ENCODE measurements at places on chromosomes 4 and X.

- H3K27ac ChIP-seq, result peak overlapping the region; percentile 76
- H3K4me1 ChIP-seq, result peaks cover 32% of the 10 kb centered on the region
- H3K36me3 ChIP-seq, result no peaks in the 10 kb centered on the region
- no peak overlapping the region for H3K4me3 ChIP-seq
- DNase-seq, result no peak
- H3K27me3 ChIP-seq, result no peaks in the 10 kb centered on the region
Observed at GRCh38 chr4:6892190-6892908, 17.3 kb upstream of the TBC1D14 start.

DNA sequence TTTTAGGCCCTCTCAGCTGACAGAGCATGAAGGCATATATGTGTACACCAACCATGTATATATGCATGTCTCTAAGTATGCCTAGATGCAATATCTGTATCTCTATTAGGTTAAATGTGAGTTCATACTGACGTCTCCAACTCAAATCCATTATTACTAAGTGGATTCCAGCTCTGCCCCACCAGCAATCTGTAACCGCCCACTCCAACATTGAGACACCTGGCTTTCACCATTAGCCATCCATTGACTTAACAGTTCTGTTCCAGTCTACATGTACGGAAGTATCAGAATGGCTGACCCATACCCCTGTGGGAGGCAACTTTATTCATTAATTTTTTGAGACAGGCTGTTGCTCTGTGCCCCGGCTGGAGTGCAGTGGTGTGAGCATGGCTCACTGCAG is 15.0 kb upstream of the SH3TC1 start:
- peaks cover 8% of the 10 kb centered on the region for H3K27me3 ChIP-seq
- H3K27ac ChIP-seq, result no peak overlapping the region

GRCh38 chrX:151977009-151977408 is 2.5 kb upstream of the GABRE start:
- no peak for DNase-seq
- H3K4me3 ChIP-seq, result no peak overlapping the region
- no peaks in the 10 kb centered on the region for H3K27me3 ChIP-seq
- H3K36me3 ChIP-seq, result no peaks in the 10 kb centered on the region

DNA sequence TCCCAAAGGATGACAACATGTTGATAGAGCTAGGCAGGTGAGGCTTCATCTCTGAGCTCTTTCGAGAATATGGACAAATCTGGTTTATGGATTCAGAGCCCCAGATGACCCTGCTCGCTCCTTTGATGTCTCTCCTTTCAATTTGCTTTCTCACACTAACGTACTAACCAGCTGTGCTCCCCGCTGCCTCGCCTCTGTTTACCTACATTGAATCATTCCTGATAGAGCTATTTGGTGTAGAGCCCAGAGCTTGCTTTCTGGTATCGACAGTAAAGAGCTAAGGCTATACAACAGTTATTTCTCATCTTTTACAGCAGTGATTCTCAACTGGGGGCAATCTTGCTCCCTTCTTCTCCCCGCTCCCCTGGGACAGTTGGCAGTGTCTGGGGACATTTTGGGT is 8.9 kb upstream of the PHKA2 start:
- no peak overlapping the region for H3K27ac ChIP-seq
- H3K4me1 ChIP-seq, result peaks cover 35% of the 10 kb centered on the region
- H3K27me3 ChIP-seq, result no peaks in the 10 kb centered on the region
- no peak overlapping the region for H3K4me3 ChIP-seq
- DNase-seq, result no peak

Data from chondrocyte (in vitro differentiated cells).